ENCODE measurements at places on chromosomes 1 and 21. TPM values are rescaled to one million over a fixed set of nuclear protein-coding genes. Genes with fewer than 3 reads are reported as not detected.

BTF3L4 gene
- total RNA-seq, result 63.6 TPM

LMX1A gene
- total RNA-seq, result not detected

OR2L5 gene
- not detected for total RNA-seq

CELA3B gene
- not detected for total RNA-seq

PIK3R3 gene
- 4.5 TPM for total RNA-seq

HCN3 gene
- 0.19 TPM for total RNA-seq

NUP210L gene
- 0.28 TPM for total RNA-seq

KMO gene
- 0.56 TPM for total RNA-seq

TMEM82 gene
- not detected for total RNA-seq

EPHA2 gene
- 33.5 TPM for total RNA-seq

PRPF38B gene
- 11.5 TPM for total RNA-seq

ZBTB8B gene
- total RNA-seq, result under 0.01 TPM

TRIM62 gene
- total RNA-seq, result 1.5 TPM

CFAP107 gene
- total RNA-seq, result not detected

RAP1GAP gene
- total RNA-seq, result 0.56 TPM
